ENCODE measurements at places on chromosomes 6 and 20. TPM values are rescaled to one million over a fixed set of nuclear protein-coding genes. Genes with fewer than 3 reads are reported as not detected.

GRCh38 chr20:60010689-60011458, 52.7 kb downstream of the CDH26 start:
- no peak overlapping the region for H3K27ac ChIP-seq
- peaks cover 3% of the 10 kb centered on the region for H3K36me3 ChIP-seq
- H3K4me3 ChIP-seq, result no peak overlapping the region
- peaks cover 4% of the 10 kb centered on the region for H3K4me1 ChIP-seq
- H3K27me3 ChIP-seq, result peaks cover 8% of the 10 kb centered on the region

DNA sequence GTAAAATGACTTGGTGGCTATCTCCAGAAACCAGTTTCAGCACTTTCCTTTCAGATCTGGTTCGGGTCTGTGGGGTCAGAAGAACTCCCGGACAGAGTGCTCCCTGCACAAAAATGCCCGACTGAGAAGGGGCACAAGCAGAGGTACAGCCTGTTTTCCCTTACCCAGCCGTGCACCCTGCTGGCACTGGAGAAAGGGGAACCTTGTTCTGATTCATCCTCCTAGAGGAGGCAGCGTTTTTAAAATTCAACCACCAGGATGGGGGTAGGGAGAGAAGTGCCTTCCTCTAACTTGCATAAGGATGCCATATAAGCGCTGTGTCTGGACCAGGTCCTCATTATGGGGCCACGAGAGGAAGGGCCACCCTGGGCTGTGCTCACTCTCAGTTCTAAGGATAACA, 17.6 kb downstream of the RIMS4 start:
- no peaks in the 10 kb centered on the region for H3K36me3 ChIP-seq
- peaks cover 3% of the 10 kb centered on the region for H3K27me3 ChIP-seq
- no peak overlapping the region for H3K4me3 ChIP-seq
- peaks cover 17% of the 10 kb centered on the region for H3K4me1 ChIP-seq

DNA sequence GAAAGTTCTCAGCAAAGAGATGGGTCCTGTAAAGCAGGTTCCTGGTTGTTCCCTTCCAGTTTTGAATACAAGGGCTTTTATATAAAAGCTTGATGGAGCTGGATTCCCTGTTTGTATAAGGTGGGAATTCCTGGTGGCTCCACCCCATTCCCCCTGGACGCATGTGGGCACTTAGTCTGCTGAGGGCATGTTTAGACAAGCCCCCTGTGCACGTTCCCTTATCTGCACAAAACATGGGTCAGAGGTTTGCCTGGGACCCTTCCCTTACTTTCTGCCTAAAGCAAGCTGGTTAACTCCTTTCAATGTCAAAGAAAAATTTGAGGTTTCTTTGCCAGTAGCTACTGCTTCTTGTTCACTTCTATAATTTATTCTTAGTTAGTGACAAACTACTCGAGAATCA, 181.1 kb downstream of the BCKDHB start:
- no peak for DNase-seq
- no peaks in the 10 kb centered on the region for H3K27me3 ChIP-seq
- peak overlapping the region; percentile 25 for H3K27ac ChIP-seq
- peaks cover 3% of the 10 kb centered on the region for H3K36me3 ChIP-seq
- H3K4me1 ChIP-seq, result peaks cover 9% of the 10 kb centered on the region

DNA sequence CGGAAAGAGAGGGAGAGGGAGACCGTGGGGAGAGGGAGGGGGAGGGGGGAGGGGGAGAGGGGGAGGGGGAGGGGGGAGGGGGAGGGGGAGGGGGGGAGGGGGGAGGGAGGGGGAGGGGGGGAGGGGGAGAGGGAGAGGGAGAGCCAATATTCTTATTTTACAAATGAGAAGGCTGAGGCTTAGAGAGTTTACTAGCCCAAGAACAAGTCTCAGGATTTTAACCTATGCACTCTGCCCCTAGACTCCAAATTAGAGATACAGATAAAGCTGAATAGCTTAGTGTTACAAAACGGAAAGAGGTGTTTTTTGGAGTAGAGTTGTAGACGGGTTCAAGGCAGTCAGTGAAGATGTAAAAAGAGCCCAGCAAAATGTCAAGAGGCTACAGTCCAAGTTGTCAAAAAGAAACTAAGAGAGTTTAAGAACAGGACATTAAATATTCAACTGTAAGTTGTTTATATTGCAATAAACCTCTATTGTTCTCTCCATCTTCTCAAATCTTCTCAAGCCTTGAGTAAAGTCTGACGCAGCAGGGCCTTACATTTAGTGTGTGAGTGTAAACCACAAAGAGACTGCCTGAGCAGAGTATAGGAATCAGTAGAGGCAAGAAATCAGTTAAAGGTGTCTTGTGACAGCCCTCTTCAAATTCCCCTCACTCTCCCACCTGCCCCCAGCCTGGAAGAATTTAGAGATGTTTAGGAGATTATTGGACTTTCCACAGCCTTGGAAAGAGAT, 34.9 kb upstream of the AKIRIN2 start:
- H3K27me3 ChIP-seq, result no peaks in the 10 kb centered on the region
- DNase-seq, result no peak
- H3K36me3 ChIP-seq, result no peaks in the 10 kb centered on the region
- no peak overlapping the region for H3K4me3 ChIP-seq
- H3K4me1 ChIP-seq, result peaks cover under 1% of the 10 kb centered on the region

GRCh38 chr6:3368685-3369084, 88.2 kb downstream of the SLC22A23 start:
- peaks cover 3% of the 10 kb centered on the region for H3K36me3 ChIP-seq
- H3K27ac ChIP-seq, result no peak overlapping the region
- DNase-seq, result no peak
- peaks cover 30% of the 10 kb centered on the region for H3K4me1 ChIP-seq

- no peak for DNase-seq
- peaks cover 26% of the 10 kb centered on the region for H3K27me3 ChIP-seq
- H3K4me1 ChIP-seq, result peaks cover 10% of the 10 kb centered on the region
- peaks cover 4% of the 10 kb centered on the region for H3K36me3 ChIP-seq
- H3K4me3 ChIP-seq, result no peak overlapping the region
Measured at GRCh38 chr20:44737116-44737515, 8.5 kb upstream of the KCNK15 start.

DNA sequence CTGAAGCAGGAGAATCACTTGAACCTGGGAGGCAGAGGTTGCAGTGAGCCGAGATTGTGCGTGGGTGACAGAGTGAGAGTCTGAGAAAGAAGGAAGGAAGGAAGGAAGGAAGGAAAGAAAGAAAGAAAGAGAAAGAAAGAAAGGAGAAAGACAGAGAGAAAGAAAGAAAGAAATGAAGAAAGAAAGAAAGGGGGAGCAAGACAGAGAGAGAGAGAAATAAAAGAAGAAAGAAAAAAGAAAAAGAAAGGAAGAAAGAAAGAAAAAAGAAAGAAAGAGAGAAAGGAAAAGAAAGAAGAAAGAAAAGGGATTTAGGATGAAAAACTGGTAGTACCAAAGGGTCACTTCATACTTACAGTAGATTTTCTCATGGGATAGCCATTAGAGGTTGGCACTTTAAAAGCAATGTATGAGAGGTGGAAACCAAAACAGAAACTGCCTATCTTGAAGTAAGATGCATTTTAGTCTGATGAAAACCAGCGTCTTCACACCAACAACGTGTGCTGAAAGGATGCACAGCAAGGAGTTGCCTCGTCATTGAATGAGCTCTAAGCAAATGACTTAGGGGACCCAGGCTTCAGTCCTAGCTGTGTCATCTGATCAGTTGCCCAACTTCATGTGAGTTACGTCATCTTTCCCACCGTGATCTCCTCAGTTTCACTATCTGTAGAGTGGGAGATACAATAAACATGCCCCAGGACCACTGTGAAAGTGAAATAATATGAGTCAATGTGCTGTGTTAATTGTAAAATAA, 133.9 kb upstream of the NEDD9 start:
- no peak overlapping the region for H3K27ac ChIP-seq
- DNase-seq, result no peak
- no peaks in the 10 kb centered on the region for H3K27me3 ChIP-seq
- peaks cover 23% of the 10 kb centered on the region for H3K4me1 ChIP-seq
- H3K36me3 ChIP-seq, result no peaks in the 10 kb centered on the region

DNA sequence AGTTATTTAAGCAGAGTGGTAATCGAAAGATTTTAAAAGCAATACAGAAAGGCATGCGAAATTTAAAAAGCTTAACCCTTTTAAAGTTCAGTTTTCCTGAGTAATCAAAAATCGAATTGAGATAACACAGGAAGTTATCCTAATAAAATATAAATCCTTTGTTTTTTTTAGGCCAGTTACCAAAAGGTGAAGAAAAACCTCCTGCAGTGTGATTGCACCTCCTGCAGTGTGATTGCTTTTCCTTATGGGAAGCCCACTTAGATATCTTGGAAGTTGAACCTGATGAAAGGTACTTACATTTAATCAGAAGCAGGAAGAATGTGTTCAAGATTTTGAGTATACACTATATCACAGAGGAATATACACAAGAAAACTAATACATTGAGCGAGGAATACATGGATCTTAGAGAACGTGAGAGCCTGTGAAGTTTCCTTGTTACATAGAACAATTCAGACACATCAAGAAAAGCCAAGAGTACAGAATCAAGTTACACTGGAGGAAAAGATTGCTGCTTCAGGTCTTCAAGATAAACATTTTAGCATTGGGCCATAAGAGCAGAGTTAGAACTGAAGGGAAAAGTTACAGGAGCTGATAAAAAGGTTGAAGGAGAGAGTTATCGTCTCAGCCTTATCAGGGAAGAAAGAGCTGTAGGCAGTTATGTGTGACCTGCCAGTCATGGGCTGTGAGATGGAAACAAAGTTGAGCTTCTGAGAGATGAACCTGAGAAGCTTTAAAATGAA, 7.7 kb upstream of the TMEM181 start:
- H3K4me1 ChIP-seq, result peaks cover 21% of the 10 kb centered on the region
- no peaks in the 10 kb centered on the region for H3K36me3 ChIP-seq
- H3K4me3 ChIP-seq, result no peak overlapping the region
- DNase-seq, result no peak

DNA sequence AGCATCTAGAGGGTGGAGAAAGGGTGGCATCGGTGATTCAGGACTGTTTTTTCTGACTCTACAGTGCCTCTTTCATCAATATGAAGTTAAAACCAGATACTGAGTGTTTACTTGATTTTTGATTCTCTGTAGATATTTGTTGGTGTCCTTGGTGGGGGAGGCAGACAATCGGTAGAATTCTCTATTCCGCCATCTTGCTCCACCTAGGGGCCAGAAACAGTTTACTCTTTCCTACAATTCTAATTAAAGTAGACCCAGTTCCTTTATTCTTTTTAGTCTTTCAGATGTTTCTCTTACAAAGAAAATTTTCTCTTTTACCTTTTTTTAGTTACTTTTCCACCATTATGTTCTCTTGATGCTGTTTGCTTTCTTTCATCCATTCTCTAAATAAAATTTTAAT, 162.1 kb upstream of the RAB32 start:
- H3K27me3 ChIP-seq, result no peaks in the 10 kb centered on the region
- DNase-seq, result no peak
- no peak overlapping the region for H3K4me3 ChIP-seq
- no peaks in the 10 kb centered on the region for H3K36me3 ChIP-seq

GRCh38 chr20:44074252-44075151, 112.5 kb downstream of the JPH2 start:
- no peak overlapping the region for H3K27ac ChIP-seq
- no peaks in the 10 kb centered on the region for H3K4me1 ChIP-seq
- H3K4me3 ChIP-seq, result no peak overlapping the region

DNA sequence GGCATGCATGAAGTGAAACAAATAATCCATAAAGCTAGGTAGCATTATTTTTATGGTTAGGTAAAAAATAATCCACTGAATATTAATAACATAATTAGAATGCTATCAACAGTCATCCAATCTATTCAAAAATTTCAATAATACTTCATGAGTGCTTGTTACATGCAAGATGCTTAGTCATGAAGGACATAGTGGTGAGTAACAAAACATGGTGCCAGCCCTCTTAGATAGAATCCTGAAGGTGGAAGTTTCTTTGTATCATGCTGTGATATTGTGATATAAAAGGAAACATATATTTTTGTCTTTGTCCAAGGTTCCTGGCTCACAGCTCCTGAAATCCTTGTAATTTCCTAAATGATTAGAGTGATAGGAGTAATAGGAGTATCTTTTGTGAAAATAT, 14.9 kb downstream of the RCAN2 start:
- H3K4me1 ChIP-seq, result no peaks in the 10 kb centered on the region
- H3K4me3 ChIP-seq, result no peak overlapping the region
- no peaks in the 10 kb centered on the region for H3K36me3 ChIP-seq

TMEM200A gene
- 18.4 TPM for total RNA-seq

PRRC2A gene
- total RNA-seq, result 235 TPM

MACROD2 gene
- 6.7 TPM for total RNA-seq

- no peaks in the 10 kb centered on the region for H3K27me3 ChIP-seq
- DNase-seq, result no peak
- H3K4me1 ChIP-seq, result no peaks in the 10 kb centered on the region
- H3K4me3 ChIP-seq, result no peak overlapping the region
Measured at GRCh38 chr20:40488401-40488800, 200.6 kb downstream of the MAFB start.

DNA sequence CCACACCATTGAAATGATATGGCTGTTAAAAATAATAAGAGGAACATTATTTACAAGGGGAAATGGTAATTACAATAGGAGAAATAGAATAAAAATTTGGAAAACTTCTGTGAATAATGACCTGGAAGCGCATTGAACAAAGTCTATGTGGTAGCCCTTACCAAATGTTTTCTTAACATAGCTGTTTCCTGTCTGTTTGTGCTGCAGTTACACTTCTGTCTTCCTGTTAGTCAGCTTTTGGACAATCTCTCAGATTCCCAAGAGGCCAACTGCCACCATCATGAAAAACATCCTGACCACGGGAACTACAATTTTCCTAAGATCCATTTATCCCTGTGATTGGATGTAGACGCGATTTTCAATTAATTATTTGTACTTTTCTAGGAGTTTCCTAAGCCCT, 754.4 kb upstream of the MARCKS start:
- H3K27me3 ChIP-seq, result no peaks in the 10 kb centered on the region
- H3K27ac ChIP-seq, result no peak overlapping the region
- DNase-seq, result no peak
- no peaks in the 10 kb centered on the region for H3K36me3 ChIP-seq

GRCh38 chr6:20483887-20484497, 50.3 kb upstream of the CDKAL1 start:
- no peaks in the 10 kb centered on the region for H3K27me3 ChIP-seq
- H3K4me3 ChIP-seq, result no peak overlapping the region
- H3K36me3 ChIP-seq, result peaks cover 47% of the 10 kb centered on the region
- DNase-seq, result no peak
- H3K27ac ChIP-seq, result no peak overlapping the region
- peaks cover 17% of the 10 kb centered on the region for H3K4me1 ChIP-seq

All from type B pancreatic cell (in vitro differentiated cells).